ENCODE measurements at places on chromosomes 12 and 14.

DNA sequence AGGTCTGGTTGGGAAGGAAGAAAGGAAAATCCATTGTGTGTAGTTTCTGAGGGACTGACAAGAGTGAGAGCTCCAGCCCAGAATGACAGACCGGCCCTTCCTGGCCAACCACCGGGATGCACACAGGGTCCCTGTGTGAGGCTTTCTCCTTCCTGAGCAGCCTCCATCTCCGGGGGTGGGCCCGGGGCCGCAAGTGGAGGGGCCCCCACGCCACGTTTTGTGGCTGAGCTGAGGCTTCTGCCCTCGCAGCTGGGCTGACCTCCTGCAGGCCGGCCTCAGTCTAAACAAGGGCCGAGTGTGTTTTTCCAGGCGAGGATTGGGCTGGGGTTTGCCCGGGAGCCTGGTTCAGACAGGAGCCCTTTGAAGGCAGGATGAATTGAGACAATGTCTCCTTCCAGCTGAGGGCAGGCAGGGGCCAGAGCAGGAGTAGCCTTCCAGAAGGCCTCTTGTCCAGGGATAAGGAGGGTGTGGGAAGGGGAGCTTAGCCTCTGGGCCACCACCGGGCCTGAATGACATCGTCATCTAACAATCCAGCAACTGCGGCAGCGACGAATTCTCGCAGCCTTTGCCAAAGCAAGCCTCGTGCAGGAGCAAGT is 96.5 kb upstream of the NCOR2 start:
- DNase-seq, result no peak

- peak; percentile 79 for DNase-seq
Measured at GRCh38 chr14:74712499-74713394, at the start of the genes AREL1 and FCF1. AREL1 (minus strand) TSS chr14:74713080; CDS start chr14:74685615, 27,465 bp downstream. FCF1 (plus strand) TSS chr14:74713144; CDS start chr14:74713198, 54 bp downstream.

DNA sequence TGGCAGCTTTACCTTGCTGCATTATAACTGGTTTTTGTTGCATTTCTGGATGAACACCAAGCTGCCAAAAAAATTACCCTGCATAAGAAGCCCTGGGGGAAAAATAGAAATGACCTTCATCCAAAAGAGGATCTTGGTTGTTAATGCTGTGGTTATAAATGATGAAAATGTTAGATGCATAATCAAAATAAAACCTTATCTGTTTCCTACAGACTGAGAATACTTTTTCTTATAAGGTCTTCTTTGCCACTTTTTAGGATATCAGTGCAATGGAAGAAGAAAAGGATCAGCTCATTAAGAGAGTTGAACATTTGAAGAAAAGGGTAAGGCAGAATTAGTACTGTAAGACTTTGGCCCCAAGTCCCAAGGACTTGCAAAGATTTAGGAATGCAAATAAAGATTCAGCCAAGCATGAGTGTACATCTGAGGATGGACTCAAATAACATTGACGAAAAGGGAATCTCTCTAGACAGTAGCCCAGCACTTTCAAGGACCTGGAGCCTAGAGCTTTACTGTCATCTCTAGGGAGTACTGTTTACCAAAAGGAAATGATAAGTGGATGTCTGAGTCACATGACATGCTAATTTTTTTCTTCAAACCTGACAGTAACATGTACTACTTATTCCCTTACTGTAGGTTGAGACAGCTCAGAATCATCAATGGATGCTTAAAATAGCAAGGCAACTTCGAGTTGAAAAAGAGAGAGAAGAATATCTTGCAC is 10.7 kb downstream of the IFT81 start:
- no peak for DNase-seq

DNA sequence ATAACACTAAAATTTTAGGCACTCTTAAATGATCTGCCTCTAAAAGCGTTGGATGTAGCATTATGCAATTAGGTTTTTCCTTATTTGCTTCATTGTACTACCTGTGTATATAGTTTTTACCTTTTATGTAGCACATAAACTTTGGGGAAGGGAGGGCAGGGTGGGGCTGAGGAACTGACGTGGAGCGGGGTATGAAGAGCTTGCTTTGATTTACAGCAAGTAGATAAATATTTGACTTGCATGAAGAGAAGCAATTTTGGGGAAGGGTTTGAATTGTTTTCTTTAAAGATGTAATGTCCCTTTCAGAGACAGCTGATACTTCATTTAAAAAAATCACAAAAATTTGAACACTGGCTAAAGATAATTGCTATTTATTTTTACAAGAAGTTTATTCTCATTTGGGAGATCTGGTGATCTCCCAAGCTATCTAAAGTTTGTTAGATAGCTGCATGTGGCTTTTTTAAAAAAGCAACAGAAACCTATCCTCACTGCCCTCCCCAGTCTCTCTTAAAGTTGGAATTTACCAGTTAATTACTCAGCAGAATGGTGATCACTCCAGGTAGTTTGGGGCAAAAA is 4.1 kb downstream of the CDKN1B start:
- no peak for DNase-seq

DNA sequence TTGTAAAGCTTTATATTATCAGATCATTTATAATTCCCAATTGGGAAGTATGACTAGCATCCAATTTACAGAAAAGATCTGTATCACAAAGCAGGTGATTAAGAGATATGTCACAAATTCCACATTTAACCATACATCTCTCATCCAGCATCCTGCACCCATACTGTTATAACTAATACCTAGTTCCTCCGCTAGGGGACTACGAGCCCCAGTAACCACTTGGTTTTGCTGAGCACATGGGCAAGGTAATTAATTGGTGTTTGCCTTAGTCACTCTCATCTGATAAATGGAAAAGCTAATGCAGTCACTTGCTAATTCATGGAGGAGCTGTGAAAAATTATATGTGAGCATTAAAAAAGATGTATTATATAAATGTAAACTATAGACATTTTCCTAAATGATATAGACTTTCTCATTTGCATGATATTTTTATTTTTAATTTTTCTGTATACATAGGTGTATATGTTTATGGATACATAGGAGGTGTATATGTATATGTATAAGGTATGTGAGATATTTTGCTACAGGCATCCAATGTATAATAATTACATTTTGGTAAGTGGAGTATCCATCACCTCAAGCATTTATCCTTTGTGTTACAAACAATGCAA is 1031.8 kb downstream of the GALC start:
- DNase-seq, result no peak

DNA sequence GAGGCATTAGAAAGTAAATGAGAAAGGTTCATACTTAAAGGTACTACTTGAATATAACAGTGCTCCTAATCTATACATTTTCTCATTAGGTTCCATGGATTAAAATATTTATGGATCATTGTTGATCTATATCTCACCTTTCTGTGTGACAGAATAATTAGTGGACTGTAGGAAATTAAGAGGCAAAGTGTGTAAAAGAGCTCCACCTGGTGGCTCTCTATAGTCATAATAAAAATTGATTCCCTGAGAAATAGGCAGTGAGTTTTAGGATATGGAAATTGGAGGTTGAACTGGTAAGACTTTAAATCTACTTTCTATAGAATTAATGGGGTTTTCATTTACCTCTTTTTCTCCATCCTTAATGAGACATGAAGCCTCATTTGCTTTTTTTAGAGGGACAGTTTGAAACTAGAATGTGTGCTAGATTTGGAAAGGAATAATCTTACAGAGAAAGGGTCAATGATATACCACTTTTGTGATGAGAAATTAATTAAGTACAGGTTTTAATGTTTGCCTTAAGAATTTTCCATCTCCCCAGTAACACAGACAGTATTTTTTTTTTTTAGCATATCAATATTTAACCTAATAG is 11.8 kb upstream of the DERA start:
- no peak for DNase-seq

DNA sequence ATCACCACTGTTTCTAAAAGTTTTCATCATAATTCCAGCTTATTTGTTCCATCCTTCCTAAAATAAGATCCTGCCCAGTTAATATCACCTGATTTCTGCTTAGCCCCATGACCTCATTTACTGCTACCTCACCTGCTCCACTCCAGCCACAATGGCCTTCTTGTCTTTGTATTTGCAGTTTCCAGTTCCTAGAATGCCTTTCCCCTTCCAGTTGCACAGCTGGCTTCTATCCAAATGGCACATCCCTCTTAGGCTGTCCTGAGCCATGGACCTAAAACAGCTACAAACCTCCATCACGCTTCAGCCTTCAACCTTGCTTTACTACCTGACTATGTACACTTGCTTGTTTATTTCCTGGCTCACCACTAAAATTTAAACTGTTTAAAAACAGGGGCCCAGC is 6.5 kb upstream of the LGMN start:
- DNase-seq, result no peak

- DNase-seq, result no peak
Measured at GRCh38 chr12:232731-233614, 19.0 kb upstream of the SLC6A12 start.

DNA sequence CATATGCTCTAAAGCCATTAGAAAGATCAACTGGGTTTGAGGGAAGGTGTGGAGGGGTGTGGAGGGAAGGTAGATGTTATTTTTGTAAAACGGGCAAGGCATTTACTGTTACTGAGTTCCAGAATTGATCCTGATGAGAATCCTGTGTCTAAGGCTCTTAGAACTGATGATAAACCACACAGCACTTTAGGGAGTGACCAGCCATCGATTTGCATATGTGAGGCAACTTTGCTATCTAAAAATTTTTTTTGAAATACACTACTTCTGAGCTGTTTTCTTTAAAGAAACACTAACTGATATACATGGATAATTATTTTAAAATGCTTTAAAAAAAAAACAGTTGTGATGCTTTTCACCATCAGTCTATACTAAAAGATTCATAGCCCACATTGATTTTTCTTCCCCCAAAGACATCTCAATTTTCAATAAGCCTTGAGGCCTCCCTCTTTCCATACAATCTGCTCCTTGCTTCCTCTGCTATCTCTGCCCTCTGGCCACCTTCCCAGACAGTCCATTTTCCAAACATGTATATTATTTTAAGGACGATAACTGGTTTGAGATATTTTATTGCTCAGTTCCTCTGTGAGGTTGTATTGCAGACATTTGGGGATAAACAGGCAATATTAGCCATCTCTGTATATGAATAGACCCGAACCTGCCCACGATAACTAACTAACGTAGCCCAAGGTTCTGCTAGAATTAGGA is 265.9 kb downstream of the EFCAB11 start:
- DNase-seq, result no peak

GRCh38 chr12:54337280-54337842 is 12.4 kb downstream of the COPZ1 start:
- DNase-seq, result no peak

DNA sequence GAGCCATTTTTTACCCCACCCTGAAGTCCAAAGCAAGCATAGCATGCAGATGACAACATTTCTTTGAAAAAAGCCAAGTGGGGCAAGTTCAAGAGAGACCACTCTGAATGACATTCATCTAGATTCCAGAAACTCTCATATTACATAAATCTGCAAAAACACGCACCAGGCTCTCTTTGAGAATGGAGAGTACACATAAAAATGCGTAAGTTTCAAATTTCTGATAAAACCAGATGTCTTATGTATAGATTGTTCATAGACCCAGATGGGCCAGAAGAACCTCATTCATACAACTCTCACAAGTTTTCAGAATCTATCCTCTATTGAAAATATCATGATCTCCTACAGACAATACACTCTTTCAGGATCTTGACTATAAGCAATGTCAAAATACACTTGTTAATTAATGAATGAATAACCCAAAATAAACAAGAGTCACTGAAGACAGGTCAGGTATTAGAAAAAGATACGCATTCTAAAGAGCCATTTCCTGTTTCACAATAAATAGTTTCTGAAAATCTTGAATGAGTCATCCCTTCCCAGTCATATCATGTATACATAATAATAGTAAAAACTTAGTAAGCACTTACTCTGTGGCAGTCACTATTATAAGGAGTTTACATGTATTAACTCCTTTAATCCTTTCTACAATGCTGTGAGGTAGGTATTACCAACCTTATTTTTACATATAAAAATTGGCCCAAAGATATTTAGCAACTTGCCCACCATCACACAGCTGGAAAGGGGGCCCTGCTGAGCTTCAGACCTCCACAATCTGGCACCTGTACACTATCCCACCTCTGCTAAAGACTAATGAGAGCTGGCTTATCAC is 72.0 kb downstream of the PPP2R5E start:
- DNase-seq, result no peak

GRCh38 chr12:113402586-113403260 is 964 bp downstream of the SDS start:
- no peak for DNase-seq

GRCh38 chr12:105801351-105801750 is 337.4 kb downstream of the NUAK1 start:
- no peak for DNase-seq

- no peak for DNase-seq
Measured at GRCh38 chr14:68749487-68750475, 43.1 kb downstream of the ZFP36L1 start.

DNA sequence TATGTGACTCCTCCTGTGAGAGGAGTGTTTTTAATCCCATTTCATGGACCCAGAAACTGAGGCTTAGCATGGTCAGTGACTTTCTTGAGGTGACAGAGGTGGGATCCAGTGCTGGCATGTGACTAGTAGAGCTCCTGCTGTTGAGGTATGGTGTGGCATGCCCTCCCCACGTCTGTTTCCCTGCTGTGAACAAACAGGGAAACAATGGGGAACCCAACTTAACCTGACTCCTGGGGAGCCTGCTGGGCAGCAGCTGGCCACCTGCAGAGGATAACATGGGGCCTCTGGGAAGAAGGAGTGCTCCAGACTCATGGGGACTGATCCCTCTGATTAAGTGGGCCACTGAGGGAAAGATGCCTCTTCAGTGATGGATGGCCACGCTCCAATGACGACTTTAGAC is 114.0 kb downstream of the BEGAIN start:
- DNase-seq, result no peak

DNA sequence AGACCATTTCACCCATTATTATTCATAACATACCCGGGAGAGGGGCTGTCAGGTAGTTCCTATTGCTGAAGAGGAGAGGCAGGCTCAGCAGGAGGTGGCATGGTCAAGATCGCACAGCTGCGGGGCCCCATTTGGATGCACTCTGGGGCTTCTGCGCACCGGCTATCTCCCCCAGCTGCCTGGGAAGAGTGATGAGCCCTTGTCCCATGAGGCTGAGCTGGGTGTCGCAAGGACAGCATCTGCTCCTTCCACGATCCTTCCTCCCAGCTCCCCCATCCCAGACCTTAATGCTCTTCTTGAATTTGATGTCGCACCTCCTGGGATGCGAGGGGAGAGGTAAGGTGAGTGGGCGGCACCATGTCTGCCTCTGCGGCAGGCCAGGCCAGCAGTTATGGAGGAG is 62.6 kb downstream of the SLC24A4 start:
- DNase-seq, result no peak

- no peak for DNase-seq
Measured at GRCh38 chr14:83764656-83765599, 1765.0 kb upstream of the FLRT2 start.

DNA sequence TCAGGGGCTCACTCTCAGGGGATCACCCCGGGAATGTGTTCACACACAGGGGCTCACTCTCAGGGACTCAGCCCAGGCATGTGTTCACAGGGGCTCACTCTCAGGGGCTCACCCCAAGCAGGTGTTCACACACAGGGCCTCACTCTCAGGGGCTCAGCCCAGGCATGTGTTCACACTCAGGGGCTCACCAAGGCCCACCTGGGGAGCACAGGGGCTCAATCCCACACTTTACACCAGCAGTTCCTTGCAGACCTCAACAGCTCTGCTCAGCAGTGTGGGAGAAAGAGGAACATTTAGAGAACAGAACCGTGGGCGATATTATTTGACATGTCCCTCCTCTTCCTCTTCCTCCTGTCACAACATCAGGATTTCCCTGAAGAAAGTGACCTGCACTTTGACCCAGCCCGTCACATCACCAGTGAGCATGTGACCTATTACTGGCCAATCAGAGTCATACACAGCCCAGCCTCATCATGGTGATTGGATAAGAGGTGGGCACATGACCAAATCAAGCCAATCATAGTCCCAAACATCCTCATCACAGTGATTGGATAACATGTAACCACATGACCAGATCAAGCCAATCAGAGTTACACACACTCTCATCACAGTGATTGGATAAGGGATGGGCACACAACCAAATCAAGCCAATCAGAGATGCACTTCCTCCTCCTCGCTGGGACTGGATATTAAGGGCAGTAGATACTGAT is 359.4 kb upstream of the SFSWAP start:
- DNase-seq, result no peak
